Stimulated activated CD8-positive, alpha-beta memory T cell treated with anti-CD3 and anti-CD28 coated beads, Interleukin-15, amount 100 ng/mL, for 1 hour (primary cell): ENCODE measurements at places on chromosomes 3 and 15.

GRCh38 chr15:33716025-33716424, 252.3 kb upstream of the CHRM5 start:
- DNase-seq = no peak

GRCh38 chr3:138332472-138333073, 2.9 kb upstream of the NME9 start:
- DNase-seq = no peak

DNA sequence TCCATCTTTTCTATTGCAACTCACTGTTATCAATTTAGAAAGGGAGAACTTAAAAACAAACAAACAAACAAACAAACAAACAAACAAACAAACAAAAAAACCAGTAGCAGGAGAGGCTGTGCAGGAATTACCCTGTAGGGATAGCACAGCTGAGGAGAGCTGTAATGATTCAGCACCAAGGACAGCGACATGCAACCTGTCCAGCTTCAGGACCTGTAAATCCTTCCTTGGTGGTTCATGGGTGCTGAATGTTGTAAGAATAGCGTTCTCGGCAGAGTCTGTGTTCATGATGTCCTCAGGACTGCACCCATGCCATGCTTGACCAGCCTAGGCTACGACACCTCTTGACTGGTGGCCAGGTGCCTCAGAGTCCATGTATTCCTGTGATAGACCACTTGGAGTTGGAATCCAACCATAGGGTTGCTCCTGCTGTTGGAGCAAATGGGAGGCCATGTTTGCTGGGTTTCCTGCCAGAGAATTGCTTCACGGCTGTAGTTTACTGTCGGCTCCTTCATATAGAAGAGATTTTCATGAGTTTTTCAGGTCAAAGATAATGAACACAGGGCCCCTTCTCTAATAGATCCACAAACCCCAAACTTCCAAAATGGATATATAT, 65.9 kb downstream of the CACNA2D3 start:
- no peak for DNase-seq

GRCh38 chr3:100158918-100159330, 44.6 kb upstream of the FILIP1L start:
- no peak for DNase-seq

- no peak for DNase-seq
Observed at GRCh38 chr15:75661756-75662140, 14.0 kb downstream of the SNX33 start.

DNA sequence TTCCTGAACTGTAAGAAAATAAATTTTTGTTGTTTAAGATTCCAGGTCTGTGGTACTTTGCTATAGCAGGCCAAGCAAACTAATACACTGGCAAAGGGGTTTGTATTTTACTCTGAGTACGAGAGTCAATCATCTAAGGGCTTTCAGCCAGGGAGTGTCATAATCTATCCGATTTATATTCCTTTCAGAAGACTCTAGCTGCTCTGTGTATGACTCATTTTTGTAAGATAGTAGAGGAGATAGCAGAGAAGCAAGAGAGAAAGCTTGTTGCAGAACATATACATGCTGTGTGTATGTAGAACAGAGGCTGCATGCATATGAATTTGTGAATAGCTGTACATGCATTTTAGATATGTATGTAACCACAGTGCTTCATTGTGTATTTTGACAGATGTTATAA, 577.9 kb upstream of the EPHA6 start:
- no peak for DNase-seq

DNA sequence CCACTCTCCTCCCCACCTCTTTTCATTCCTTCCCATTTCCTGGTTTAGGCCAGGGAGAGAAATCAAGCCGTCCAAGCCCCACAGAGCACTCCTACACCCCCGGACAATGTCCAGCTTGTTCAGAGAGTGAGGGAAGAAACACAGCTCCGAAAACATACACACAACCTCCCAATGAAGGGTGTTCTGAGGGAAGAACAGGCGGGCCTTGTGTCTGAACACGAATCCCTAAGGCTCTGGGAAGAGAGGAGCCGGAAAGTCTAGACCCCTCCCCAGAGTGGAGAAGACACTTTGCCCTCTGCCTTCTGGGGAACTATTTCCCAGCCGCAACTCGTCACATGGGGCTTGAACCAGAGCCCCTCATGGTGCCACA, 30.5 kb downstream of the ACAN start:
- no peak for DNase-seq

DNA sequence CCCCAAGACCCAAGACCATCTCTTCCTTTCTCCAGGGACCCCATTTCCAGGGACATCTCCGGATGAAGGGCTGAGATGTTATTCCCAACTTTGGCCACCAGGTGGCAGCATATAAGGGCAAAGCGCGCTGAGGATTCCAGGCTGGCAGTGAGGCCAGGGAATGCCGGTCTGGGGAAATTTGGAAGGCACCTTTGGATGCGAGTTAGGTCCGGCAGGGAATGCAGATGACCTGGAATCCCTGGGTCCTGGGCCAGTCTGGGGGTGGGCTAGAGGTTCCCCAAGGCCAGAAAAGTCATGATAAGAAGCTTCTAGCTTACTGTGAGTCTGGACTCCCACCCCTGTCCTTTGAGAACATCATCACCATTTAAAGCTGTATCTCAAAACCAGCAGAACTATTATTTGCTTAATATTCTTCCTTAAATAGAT, 1.6 kb upstream of the CHST13 start:
- DNase-seq = peak; percentile 13

DNA sequence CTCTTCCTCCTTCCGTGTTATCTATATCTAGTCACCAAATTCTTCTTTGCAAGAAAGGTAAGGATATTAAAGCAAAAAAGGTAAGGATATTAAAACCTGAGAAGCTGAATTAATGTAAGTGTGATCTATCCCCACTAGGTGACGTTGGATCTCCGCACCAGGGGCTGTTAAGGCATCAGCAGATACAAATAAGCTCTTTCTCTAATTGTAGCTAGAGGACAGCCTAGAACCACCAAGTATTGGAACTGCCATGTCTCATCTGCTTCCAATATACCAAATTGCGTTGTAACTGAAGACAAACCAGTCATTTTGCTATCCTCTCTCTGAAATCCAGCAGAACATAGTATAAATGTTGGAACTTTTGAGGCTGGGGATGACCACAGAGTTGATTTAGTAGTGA, 471.2 kb upstream of the TGFBR2 start:
- no peak for DNase-seq

- no peak for DNase-seq
Observed at GRCh38 chr15:65576664-65577063, 34.3 kb downstream of the INTS14 start.

DNA sequence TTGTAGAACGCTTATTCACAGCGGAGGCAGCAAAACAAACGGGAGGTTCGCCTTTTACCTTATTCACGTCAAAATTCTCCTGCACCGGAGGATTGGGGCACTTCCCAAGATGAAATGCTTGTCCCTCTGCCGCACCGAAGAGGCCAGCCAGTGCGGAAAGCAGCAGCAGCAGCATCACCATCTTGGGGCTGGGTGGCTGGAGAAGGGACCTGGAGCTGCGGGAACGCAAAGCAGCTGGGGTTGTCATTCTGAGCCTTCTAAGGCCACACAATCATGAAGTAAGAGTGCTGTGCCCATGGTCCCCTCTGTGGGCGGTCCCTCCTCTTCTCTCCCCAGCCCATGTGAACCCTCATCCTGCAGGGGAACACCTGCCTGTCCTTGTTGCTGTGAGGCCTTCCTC, 4.5 kb downstream of the APOD start:
- no peak for DNase-seq
